Dermis microvascular lymphatic vessel endothelial cell (primary cell): ENCODE measurements at places on chromosomes 6 and 20. TPM values are rescaled to one million over a fixed set of nuclear protein-coding genes. Genes with fewer than 3 reads are reported as not detected.

The IL17A gene
- not detected in 2 replicates for total RNA-seq

The CBLN4 gene
- not detected in 2 replicates for total RNA-seq

The TRIM40 gene
- total RNA-seq, result not detected in 2 replicates

The HLA-DMB gene
- total RNA-seq, result 0.25 and 0.51 TPM in 2 replicates

The ULBP2 gene
- total RNA-seq, result 1.0 and 1.4 TPM in 2 replicates

The XKR7 gene
- not detected in 2 replicates for total RNA-seq

The VIP gene
- total RNA-seq, result 0.39 and 0.89 TPM in 2 replicates

The EPPIN gene
- not detected in 2 replicates for total RNA-seq

The OOEP gene
- 0.13 TPM in 1 of 2 replicates, not detected in the other for total RNA-seq

The BTNL2 gene
- not detected in 2 replicates for total RNA-seq

The TINAG gene
- not detected in 2 replicates for total RNA-seq

The PRL gene
- total RNA-seq, result not detected in 2 replicates
